ENCODE measurements at places on chromosomes 11 and 22.
A peak's percentile ranks its signal among the peaks of the same experiment; 100 is the strongest.

DNA sequence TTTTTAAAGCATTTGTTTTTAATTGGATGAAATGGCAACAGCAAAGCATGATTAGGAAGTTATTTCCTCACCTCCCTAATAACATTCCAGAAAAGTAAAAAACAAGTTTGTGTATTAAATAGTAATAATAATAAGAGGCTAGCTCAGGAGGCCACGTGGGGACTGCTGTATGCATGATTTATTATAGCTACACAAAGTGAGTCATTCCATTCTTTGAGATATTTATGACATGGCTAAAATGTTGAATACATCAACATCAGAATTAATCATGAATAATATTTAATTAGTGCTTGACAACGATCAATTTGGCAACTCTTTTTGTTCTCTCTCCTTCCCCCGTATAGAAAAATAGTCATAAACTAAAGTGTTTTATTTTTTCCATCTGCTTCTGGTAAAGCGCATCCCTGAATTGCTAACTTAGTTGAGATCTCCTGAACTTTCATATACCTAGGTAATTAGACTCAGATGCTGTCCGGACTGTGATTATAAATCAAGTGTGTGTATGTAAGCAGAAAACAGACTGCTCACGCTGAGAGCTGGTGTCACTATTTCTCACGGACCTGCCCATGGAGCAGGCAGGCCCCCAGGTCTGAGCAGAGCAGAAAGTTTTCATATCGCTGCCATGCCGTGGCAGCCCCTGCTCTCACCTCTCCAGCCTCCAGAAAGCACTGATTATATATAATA lies 125.7 kb downstream of the WT1 start:
- no peak for DNase-seq

DNA sequence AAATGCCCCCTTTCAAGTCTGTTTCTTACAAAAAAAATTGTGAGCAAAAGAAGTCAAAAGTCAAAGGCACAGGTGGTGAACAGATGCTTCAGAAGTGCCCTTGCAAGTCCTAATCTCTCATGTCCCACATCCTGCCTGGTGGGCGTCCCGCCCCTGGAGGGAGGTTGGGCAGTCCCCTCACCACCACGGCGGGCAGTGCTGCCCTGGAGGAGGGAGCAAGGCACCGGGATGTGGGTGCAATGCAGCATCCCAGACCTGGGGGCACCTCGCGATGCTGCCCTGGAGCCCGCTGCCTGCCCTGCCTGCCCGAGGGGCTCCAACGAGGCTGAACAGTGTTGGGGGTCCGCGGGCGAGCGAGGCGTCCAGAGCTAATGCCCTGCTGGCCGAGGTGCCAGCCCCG lies 15.9 kb downstream of the MRGPRG start:
- no peak for DNase-seq

DNA sequence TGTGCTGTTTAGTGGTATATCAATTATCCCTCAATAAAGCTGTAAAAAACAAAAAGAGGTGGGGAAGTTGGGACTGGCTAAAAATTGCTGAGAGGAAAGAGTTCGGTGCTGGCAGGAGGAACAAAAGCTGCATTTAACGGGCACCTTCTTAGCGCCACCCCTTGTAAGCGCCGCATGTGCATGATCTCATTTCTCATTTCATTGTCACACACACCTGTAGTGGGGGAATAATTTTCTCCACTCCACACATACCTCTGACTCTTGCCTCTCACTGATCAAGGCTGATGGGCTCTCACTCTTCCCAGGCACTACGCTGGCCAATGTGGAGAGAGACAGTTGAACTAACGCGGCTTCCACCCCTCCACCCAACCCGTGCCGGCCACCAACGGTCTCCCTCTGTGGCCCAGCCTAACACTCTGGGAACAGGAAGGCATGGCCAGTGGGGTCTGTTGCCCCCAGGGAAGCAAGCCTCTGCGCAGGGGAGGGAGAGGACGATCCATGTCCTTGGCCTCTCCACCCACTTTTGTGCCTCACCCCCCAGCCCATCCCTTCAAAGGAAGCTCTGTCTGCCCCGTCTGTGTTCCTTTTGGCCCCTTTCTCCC lies 186.7 kb upstream of the SYT13 start:
- DNase-seq: no peak

DNA sequence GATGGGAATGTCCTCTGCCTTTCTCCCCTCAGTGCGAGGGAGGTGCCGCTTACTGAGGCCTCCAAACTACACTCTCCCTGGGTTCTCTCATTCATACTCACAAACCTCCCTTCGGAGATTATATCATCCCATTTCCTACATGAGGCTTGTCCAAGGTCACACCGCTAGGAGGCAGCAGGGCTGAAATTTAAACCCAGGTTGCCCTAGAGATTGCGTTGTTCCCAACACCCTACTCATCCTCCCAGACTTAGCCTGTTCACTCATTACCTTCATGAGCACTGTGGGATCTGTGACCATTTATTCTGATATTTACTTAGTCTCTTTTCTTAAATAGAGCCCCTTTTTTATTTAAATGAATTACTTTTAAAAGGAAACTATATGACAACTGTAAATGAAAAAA lies 31.1 kb downstream of the SDHAF2 start:
- no peak for DNase-seq

DNA sequence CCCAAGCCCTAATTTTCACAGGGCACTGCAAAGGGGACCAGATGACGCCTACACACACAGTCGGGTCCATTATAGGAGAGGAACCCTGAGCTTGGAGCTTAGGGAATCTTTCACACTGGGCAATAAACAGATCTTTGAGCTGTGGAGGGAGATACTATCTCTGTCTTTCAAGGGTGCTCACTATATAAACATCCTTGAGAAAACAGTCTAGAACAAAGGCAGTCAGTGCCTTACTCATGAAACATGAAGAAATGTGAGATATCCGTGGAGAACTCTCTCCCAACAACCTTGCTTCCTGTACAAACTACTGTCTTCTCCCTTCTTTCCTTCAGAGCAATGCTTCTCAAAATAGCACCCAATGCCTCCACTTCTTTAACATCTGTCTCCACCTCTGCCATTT lies 109.0 kb upstream of the APOA1 start:
- DNase-seq: no peak

DNA sequence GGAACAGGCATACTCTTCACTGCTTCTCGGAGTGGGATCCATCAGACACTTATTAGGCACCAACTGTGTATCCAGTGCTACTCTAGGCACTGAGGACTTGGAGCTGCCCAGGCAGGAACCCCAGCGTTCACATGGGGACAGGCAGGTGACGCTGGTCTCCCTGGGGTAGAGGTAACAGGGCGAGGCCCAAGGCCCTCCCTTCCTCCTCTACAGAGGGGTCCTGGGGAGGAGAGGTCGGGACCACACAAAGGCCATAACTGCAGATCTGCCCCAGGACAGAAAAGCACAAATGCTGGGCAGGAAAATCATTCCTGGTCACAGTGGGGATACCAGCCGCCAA lies 262.2 kb downstream of the BRD1 start:
- no peak for DNase-seq

DNA sequence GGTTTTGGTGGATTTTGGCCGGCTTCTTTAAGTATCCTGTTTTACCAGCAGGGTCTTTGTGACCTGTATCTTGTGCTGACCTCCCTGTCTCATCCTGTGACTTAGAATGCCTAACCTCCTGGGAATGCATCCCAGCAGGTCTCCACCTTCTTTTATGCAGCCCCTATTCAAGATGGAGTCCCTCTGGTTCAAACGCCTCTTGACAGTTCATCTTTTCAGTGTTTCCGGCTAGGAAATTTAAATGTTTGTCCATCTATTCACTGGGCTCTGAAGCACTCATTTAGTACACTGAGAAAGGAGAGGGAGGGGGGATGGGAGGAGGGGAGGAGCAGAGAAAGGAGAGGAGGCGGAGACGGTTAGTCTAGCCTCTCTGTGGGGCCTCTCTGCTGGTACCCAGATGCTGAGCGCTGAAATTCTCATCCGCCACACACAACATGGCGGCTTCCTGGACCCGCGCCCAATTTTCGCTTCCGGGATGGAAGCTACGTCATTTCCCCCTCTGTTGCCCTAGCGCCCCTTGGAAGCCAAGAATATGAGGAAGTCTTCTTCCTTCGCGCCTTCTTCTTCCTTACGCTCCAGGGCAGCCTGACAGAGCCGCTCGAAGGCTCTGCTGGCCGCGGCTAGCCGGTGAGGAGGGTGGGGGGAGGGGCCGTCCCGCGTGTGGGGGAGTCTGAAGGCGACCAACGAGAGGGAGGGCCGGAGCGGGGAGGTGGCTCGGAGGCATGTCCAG lies 69.0 kb upstream of the SYT13 start:
- DNase-seq: peak; percentile 77

DNA sequence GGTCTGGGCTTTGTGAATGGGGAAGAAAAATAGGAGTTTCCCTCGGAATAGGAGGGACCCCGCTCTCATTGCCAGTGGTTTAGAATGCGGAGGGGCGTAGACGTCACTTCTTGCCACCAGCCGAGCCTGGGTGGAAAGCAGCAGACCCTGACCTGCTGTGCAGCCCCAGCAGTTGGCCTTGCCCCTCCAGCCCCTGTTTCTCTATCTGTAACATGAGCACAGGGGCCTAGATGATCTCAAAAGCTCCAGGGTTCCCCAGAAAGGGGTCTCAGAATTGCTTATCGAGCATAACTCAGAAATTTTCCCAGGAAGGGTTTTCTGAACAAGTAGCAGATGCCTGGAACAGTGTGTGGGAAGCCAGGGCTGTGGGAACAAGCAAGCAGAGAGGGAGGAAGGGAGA lies 43.9 kb downstream of the C11orf91 start:
- no peak for DNase-seq

DNA sequence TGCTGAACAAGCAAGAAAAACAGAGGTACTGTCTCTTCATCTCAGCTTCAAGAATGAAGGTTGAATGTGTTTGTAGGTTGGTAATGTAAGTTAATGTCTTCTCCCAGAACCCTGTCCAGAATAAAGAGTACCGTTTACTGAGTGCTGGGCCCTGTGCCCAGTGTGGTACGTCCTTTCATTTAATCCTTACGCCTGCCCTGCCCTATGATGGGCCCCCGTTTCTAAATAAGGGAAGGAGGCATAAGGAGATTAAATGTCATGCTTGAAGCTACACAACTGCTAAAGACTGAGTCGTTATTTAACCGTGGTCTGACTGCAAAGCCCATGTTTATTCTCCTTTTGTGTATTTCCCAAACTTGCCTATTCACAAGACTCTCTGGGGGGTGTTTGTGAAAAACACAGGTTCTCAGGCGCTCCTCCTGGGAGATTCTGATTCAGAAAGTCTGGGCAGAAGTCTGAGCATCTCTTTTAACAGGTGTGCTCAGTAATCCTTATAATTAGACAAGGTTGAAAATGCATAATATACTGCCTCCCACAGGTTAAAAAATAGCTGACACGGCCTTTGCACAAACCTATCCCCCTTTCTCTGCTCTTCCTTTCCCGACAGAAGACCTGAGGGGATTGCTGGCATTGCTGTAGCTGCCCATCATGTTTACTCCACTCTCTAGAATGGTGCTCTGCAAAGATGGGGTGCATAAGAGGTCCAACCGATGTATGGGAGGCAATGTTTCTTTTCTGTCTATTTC lies 56.3 kb upstream of the ZBTB44 start:
- DNase-seq: no peak

GRCh38 chr11:14764579-14765527 lies 121.2 kb downstream of the PDE3B start:
- DNase-seq: peak; percentile 27

- no peak for DNase-seq
Measured at GRCh38 chr11:35042224-35042623, 96.7 kb upstream of the CD44 start.

DNA sequence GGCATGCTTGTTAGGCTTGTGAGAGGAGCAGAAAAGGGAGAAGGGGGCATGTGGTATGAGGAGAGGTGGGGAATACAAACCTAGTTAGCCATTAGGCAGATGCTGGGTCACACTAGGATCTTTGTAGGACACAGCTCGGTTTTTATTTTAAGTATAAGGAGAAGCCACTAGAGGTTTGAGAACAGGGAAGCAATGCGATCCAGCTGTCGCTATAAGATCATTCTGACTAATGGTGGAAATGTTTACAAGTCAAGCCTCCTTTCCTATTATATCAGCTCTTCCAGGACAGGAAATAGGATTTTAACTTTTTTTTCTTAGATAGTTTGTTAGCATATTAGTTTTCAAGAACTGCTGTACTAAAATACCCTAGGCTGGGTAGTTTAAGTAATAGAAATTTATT lies 609.9 kb downstream of the INSC start:
- DNase-seq: no peak

DNA sequence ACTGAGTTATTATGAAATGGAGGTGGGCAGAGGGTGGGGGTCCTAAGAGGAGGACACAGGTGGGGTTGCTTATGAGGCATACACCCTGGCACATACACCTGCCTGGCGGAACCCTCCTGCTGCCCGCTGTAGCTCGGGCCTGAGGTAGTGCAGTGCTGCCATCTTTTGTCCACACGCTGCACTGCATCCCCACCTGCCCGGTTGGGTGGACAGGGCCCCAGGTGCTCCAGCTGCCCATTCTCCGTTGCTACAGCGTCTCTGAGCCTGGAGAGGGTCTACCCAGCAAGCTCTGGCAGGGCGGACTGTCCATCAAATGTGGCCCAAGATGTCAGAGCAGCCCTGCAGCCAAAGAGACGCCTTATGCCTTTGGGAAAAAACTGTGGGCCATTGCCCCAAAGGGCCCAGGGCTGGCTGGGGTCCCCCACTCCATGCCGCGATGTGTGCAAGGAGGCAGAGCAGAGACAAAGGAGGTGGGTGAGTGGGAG lies 131.2 kb downstream of the BUD13 start:
- no peak for DNase-seq

GRCh38 chr11:20203831-20204230 lies 43.6 kb upstream of the DBX1 start:
- DNase-seq: no peak

GRCh38 chr22:49299821-49300231 lies 527.8 kb downstream of the BRD1 start:
- DNase-seq: no peak

- no peak for DNase-seq
Measured at GRCh38 chr22:22074634-22075381, 92.2 kb upstream of the TOP3B start.

DNA sequence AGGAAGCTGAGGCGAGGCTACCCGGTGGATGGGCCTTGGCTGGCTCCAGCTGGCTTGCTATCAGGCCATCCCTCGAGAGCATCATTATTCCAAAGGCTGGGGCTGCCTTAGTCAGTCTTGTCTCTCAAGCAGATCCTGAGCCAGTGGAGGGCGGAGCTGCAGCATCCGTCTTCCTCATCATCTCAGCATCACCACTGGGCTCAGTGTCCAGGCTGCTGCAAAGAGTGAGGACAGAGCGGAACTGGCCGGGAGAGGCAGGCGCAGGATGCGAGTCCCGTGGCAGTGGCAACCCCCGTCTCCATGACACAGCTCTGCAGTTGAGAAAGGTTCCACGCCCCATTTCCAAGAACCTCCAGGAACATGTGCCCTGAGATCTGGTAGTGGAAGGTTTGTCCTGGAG lies 4.4 kb downstream of the TP53I11 start:
- no peak for DNase-seq

DNA sequence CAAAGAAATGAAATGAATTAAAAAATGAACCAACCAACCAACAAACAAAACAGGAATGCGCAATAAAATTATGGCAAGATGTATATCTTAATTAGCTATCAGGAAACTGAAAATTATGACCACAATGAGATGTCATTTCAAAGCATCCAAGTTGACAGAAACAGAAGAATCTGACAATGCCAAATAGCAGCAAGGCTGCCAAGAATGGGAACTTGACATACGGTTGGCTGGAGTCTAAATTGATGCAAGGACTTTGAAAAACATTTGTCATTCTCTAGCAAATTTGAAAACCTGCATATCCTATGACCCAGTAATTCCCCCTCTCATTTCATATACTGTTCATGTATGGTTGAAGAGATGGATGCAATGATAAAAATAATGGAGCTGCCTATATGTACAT lies 1262.6 kb downstream of the TBC1D22A start:
- DNase-seq: no peak

Measured in activated CD4-positive, CD25-positive, alpha-beta regulatory T cell treated with anti-CD3 and anti-CD28 coated beads, Interleukin-2, amount 50 U/mL, for 16 hours (primary cell).